ENCODE measurements at places on chromosomes 12 and 14.

DNA sequence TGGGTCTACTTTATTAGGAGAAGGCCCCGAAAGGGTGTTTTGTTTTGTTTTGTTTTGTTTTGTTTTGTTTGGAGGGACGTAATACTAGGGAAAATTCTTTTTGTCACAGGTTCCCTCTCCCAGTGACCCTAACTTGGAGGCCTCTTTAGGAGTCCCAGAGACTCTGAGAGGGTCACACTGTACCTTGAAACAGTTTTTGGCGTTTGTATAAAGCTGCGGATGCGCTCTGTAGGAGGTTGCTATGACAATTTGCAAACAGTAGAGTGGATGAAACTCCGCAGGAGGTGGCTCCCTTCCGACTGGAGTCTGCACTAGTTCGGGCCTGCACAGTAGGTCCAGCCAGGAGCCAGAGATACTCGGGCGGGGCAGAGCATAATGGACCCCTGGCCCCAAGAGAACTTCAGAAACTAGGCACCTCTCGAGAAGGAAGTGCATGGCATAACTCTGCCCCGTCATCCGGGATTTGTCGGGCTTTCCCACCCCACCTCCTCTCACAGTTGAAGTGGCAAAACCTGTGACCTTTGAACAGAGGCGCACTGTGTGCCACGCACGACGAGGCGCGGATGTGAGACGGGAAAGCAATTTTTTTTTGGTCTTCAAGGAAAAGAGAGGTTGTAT lies 1.3 kb upstream of the DYRK2 start:
- DNase-seq: no peak

GRCh38 chr14:103385929-103386712 lies 906 bp downstream of the MARK3 start:
- peak; percentile 14 for DNase-seq

DNA sequence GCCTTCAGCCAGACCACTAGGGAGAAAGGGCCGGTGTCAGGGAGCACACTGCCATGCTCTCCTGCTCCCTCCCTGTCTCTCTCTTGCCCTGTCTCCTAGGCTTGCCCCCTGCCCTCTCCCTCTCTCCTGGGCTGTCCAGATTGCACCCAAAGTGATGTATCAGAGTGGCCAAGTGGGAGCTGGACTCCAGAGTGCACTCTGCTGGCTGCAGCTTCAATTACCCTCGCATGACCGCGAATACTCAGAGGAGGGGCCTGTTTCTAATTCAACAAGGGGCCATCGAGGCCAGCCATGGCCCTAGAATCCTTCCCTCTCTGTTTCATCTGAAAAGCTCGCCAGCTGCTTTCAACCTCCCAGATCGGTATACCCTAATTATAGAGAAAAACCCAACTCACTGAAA lies 206.4 kb upstream of the FKBP4 start:
- DNase-seq: no peak

DNA sequence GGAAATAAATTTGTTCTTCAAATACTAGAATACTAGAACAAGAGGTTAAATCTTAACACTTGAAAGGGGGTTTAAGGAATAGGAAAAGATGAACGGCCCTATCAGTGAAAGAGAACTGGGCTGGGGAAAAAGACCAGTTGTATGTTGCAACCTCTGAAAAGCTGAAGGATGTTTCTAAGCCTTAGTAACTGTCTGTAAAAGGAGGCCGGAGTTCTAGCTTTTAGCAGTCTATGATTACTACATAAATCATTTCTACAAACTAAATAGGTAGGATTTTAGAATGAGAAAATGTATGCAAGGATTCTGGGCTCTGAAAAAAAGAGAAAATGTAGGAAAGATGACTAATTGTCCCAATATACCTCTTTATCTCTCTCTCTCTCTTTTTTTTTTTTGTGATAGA lies 4.9 kb downstream of the CERS5 start:
- DNase-seq: no peak

- no peak for DNase-seq
Observed at GRCh38 chr12:65728848-65729793, 95.2 kb upstream of the HMGA2 start.

GRCh38 chr14:39451811-39452210 lies 19.6 kb upstream of the FBXO33 start:
- DNase-seq: no peak

- DNase-seq: no peak
Observed at GRCh38 chr14:34184126-34184525, 233.3 kb upstream of the EGLN3 start.

GRCh38 chr12:30286345-30286926 lies 409.2 kb downstream of the IPO8 start:
- DNase-seq: no peak

GRCh38 chr12:92312463-92312964 lies 166.9 kb upstream of the BTG1 start:
- DNase-seq: no peak

DNA sequence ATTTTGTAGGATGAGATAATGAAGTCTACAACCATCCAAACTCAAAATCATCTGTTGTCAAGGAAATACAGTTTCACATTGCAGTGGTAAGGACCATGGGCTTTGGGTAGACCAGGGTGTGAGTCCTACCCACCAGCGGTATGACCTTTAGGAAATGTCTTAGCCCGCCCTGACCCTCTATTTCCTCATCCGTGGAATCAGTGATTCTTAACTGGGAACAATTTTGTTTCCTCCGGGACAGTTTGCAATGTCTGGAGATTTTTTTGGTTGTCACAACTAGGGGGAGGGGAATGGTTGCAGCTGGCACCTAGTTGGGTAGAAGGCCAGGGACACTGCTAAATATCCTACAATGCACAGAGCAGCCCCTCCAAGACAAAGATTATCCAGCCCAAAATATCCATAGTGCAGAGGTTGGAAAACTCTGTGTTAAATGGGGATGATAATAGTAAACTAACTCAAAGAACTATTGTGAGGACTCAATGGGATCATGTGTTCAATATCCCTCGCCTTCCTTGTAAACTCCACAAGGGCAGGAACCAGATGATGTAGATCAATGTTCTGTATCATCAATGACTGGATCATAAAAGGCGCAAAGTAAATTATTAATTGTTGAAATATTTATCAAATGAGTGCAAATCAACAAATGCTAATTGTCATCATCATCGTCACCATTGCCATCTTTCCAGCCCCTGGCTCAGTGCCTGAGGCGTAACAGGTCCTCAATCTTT lies 15.7 kb upstream of the IFT81 start:
- DNase-seq: no peak

DNA sequence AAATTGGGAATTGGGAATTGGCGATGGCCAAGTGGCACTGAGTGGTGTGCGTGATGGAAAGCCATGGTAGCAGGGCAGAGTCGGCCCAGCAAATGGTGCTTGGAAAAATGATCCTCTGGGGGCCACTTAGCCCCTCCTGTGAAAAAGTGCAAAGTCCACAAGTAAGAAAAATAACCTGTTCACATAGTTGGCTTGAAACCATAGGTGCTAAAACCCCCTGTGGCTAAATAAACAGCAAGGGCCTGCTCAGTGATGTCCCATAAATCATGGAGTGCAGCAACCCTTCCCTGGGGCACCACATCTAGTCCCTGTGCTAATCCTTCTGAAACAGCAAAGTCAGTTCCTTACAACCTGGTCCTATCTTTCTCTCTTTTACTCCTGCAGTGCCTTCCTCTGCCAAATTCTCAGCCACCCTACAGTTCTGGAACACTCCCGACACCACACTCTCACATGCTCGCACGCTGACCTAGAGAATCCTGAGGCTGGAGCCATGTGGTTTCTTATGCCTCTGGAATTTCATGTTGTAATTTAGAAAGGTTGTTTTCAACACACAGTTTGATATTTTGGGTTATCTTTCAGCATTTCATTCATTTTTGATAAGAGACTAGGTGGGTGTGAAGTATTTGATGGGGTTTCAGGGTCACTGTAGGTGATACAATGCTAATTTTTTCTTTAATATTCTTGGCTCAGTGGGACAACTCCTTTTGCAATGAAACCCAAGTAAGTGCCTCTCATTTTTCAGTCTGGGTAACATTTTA lies 123.6 kb downstream of the SMOC1 start:
- DNase-seq: no peak

- no peak for DNase-seq
Observed at GRCh38 chr12:46933947-46934346, 108.2 kb upstream of the SLC38A4 start.

DNA sequence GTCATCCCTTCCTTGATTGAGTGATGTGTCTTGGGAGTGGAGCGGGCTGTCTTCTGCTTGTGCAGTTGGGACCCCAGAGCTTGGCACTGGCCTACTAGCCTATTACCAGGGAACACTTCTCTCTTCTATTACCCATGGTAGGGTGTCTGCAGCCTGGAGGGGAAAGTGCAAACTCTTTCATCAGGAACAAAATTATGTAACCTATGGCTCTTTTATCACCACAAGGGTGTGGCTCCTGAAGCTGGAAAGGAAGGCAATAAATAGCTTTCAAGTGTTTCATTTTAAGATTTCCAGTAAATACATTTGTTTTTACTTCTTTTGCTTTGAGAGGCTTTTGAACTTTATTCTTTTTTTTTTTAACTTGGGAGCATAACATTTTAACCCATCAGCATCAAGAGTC lies 349.7 kb upstream of the FAR2 start:
- no peak for DNase-seq

- no peak for DNase-seq
Observed at GRCh38 chr14:54478636-54479215, 10.1 kb downstream of the GMFB start.

DNA sequence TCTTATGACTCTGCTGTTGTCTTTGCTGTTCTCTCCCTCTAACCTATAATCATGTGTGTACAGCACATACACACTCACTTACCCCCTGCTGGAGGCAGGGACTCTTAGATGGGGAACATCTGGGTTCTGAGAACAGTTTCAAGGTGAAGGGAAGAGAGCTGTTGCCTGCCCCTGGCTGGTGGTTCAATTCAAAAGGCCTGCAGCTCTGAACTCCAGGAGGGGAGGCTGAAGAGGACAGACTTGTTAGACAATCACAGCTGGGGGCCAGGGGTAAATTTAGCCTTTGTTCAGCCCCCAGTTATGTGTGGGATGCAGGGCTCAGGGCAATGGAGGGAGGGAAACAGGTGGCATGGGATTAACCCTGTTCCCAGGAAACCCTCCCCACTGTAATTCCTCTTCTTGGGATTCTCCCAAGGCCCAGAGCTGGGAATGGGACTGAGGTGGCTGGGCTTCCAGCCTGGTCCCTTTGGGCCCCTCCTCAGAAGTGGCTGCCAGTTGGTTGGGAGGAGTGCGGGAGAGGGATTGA lies 1.9 kb downstream of the MYL6B start:
- no peak for DNase-seq

DNA sequence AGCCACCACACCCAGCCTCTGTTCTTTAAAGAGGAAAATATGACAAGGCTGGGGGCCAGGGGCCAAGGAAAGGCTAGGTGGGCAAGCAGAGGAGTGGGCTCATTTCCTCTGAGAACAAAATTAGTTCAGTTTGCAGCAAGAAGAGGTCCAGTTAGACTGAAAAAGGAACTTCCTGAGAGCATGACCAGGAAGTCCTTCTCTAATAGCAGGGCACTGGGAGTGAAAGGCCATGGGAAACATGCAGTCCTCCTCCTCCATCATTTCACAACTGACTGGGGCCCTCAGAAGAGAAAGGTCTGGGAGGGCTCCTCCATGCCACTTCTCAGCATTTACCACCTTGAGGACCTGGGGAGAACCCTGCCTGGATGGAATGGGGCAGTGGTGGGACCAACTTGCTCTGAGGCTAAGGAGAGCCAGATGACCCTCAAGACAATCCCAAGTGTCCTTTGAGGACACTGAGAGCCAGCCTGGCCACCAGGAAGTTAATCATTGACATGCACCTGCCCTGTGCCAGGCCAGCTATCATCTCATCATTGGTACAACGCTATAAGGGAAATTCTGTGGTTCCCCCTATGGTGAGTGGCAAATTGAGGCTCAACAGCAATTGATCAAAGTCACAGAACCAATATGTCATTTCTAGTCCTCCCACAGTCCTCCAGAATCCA lies 2.0 kb downstream of the AQP2 start:
- DNase-seq: no peak

DNA sequence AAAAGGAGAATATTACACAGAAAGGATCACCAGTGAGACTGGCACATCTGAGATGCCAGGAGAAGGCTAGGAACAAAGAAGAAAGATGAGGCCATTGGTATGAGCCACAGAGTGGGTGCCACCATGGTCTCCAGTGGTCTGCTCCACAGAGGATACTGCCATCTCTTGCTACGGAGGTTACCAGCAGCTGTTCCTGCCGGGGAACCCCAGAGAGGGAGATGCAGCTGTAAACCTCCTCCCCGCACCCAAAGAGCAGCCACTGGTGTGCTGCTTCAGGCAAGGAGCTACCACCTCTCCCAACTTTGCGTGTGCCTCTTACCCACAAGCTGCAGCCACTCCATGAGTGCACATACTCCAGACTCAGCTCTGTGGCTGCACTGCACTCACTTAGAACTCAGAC lies 201.5 kb upstream of the RTL1 start:
- DNase-seq: no peak

GRCh38 chr14:85987292-85987691 lies 457.3 kb downstream of the FLRT2 start:
- no peak for DNase-seq

DNA sequence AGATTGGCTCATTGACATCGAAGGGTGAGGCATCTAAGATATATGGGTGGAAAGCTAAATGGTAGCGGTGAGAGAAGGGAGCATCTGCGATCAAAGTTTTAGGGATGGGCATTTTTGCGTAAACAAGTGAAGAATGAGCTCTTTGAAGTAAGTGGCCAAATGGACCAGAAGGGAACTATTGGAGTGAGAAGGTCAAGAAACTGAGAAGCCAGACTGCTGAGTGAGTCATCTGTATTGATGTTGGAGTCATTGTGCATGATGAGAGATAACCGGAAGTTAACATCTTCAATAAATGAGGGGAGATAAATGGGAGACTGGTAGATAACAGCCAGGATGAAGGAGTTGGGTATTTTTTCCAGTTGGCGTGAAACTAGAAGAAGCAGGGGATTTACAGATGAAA lies 271.9 kb upstream of the PDE3A start:
- DNase-seq: no peak

DNA sequence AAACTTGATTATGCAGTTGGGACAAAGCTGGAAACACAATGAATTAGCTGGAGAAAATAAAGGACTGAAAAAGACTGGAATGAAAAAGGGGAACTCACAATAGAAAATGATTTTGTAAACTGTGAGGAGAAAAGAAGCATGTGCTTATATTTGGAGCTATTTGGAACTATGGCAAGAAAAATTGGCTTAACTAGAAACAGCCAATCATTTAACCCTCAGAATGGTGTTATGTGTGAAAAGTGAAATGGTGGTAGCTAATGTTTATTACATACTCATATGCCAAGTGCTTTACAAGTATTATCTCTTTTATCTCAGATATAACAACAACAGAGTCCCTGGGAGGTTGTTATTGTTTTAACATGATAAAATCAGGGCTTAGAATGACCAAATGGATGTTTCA lies 583.1 kb upstream of the SEL1L start:
- DNase-seq: no peak

GRCh38 chr12:25818596-25819390 lies 139.7 kb upstream of the RASSF8 start:
- DNase-seq: no peak

GRCh38 chr14:99884834-99885648 lies 91.8 kb downstream of the EML1 start:
- no peak for DNase-seq

DNA sequence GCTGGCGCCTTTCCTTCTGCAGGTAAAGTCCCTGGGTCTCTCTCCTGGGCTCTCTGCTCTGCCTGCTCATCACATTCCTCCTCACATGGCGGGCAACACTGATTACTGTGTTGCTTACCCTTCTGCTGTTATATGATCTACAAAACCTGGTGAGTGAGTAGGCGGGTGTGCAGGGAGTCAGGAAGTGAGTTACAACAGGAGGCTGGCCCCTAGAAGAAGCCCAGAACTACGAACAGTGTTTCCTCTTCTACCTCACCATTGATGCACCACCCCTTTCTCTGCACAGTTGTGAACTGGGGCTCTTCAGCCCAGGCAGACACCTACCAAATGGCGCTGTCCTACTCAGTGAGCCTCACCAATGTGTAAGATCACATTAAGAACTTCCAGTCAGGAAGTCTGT lies 4.9 kb upstream of the KLHL33 start:
- DNase-seq: peak; percentile 38
